ENCODE measurements at places on chromosomes 5 and 9.

- no peak for DNase-seq
Measured at GRCh38 chr9:123375469-123376132, 19.6 kb downstream of the CRB2 start.

- DNase-seq, result no peak
Measured at GRCh38 chr9:81585191-81585763, 104.1 kb downstream of the TLE1 start.

- DNase-seq, result no peak
Measured at GRCh38 chr5:164048359-164048926, 543.0 kb downstream of the MAT2B start.

DNA sequence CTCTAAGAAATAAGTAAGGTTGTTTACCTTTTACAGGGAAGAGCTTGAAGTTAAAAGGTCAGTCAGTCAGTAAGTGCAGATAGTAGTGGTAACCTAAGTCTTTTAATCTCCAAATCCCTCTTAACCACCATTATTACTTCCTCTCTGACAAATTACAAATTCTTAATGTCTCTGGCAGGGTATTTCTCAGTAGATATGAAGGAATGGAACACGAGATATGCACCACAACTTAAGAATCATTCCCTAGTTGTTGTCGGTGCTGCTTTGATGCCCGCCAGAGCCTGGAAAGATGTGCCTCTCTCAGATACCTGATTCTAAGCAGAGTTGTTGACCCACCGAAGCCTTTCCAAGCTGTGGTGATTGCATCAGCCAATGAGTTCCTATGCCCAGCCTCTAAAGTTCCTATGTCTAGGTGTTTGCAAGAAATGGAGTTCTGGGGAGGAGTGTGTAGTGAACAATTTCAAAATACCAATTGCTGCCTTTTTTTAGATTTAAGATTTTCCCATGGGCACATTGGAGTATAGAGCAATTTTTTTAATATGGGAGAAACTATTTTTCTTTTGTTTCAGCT, 78.5 kb downstream of the CD180 start:
- DNase-seq, result no peak

- DNase-seq, result no peak
Measured at GRCh38 chr9:89529243-89530035, 31.5 kb upstream of the SEMA4D start.

DNA sequence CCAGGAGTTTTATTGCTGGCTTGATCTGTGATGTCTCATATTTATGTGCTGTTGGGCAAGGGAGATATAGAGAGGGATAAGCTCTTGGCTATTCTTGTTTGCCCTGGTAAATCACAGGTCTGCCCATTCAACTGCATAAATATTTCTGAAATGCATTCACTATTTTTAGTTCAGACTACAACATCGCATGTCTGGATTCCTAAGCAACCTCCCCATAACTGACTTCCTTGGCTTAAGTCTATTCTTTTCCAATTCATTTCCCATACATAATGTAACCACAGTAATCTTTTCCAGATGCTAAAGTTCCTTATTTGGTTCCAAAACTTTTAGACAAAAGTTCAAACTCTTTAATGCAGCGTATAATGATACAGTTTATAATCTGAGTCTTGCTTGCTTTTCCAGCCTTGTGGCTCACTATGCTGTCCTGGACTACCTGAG, 321.4 kb upstream of the ACTBL2 start:
- no peak for DNase-seq

- no peak for DNase-seq
Measured at GRCh38 chr5:76331126-76331525, 72.0 kb upstream of the IQGAP2 start.

DNA sequence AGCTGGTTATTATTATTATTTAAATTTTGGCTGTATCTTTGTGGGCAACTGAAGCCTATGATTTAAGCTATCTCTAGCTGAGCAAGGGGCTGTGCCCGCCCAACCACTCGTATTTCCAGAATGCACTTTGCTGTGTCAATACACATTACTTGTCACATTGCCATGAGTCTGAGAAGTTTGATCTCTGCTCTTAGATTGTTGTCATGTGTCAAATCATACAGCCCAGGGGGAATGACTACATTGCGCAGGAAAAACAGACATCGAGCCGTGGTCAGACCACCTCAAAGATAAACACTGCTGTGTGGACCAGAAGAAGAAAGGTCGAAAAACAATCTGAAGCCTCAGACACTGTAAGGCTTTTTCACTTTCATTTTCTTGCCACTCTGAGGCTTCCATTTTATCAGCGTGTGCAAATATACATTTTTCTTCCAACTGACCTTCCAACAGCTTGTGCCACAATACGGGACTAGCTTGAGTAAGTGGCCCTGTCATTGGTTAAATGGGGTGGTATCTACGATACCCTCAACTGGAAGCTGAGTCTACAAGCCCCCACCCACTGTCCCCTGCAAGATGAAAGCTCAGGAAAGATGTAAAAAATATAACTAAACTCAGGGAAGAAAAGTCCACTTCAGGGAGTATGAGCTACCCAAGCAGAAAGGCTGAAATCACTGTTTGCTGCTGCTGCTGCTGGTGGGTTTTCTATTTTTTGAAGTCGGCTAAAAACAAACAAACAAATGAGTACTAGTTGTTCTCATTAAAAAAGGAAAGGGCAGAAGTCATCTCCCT, 603.0 kb downstream of the BNC2 start:
- DNase-seq, result no peak

- no peak for DNase-seq
Measured at GRCh38 chr9:120787933-120788332, 5.3 kb downstream of the FBXW2 start.

- no peak for DNase-seq
Measured at GRCh38 chr9:129549684-129550083, 71.2 kb downstream of the C9orf50 start.

- no peak for DNase-seq
Measured at GRCh38 chr5:14003936-14004335, 59.4 kb upstream of the DNAH5 start.

DNA sequence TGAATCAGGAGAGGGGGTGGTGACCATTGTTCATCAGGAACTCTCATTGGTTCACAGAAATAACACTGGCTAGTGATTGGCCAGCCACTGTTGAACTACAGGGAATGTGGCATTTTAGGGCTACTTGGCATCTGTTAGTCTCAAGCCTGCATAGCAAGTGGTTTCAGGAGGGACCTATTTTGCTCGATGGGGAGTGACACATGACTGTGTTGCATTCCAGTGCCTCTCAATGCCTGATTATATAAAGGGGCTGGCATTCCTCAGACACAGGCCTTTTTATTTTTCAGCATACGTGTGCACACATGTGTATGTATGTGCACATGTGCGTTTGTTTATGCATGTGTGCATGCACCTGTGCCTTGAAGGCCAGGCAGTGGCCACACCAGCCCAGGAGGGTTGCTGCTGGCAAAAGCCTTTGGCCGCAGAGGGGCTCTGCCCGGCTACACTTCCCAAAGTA, 23.2 kb downstream of the FGD3 start:
- DNase-seq, result no peak

- DNase-seq, result no peak
Measured at GRCh38 chr9:36867672-36868471, 166.2 kb downstream of the PAX5 start.

- no peak for DNase-seq
Measured at GRCh38 chr9:136178773-136179075, 26.2 kb downstream of the LHX3 start.

DNA sequence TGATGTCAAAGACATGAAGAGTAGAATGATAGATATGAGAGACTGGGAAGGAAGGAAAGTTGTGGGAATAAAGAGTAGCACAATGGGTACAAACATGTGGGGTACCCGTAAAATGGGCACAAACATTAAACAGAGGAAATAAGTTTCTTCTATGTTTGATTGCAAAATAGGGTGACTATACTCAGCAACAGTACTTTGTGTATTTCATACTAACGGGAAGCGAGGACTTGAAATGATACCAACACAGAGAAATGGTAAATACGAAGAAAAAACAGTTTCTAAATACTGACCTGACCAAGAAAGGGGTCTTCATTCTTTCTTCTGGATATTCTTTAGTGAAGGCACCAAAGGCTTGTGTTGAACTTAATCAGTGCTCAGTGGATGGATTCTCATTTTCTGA, 31.1 kb downstream of the ATP6V0E1 start:
- no peak for DNase-seq

- no peak for DNase-seq
Measured at GRCh38 chr9:37955781-37956422, 52.0 kb upstream of the SLC25A51 start.

DNA sequence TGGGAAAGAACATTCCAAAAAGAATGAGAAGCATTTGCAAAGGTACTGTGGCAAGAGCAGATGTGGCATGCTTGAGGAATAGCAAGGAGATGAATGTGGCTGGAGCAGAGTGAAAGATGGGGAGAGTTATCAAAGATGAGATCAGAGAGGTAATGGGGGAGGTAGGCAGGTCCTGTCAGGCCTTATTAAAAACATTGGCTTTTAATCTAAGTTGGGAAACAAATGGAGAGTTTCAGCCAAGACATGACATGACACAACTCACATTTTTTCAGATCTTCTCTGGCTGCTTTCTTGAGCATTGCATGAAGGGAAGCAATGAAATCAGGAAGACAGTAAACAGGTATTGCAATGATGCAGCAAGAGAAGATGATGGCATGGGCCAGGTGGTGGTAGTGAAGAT, 120.3 kb downstream of the MUSK start:
- no peak for DNase-seq

GRCh38 chr9:126448136-126448535, 121.5 kb downstream of the MVB12B start:
- DNase-seq, result no peak

- no peak for DNase-seq
Measured at GRCh38 chr5:4542145-4542778, 597.9 kb upstream of the ADAMTS16 start.

GRCh38 chr9:98869866-98870265, 62.4 kb downstream of the GALNT12 start:
- DNase-seq, result no peak

DNA sequence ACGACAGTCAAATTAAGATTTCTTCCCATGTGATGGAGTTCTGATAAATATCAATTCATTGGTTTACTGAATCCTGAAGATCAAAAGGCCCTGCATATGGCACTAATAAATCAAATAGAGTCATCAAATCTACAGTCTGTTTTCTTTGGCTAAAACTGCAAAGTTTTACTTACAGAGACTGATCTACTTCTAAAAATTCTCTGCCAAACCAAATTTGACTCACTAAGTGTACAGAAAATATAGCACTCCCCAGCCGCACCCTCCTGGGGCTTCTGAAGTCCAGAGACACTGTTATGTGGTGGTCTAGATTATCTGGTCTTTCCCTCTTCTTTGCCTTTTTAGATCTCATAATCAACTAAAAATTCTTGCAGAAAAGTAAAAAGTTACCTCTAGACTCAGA, 237.7 kb downstream of the MLLT3 start:
- no peak for DNase-seq

- DNase-seq, result no peak
Measured at GRCh38 chr9:134877541-134877940, 3.1 kb upstream of the FCN2 start.

- DNase-seq, result no peak
Measured at GRCh38 chr9:4832786-4833579, 40.2 kb downstream of the RCL1 start.

DNA sequence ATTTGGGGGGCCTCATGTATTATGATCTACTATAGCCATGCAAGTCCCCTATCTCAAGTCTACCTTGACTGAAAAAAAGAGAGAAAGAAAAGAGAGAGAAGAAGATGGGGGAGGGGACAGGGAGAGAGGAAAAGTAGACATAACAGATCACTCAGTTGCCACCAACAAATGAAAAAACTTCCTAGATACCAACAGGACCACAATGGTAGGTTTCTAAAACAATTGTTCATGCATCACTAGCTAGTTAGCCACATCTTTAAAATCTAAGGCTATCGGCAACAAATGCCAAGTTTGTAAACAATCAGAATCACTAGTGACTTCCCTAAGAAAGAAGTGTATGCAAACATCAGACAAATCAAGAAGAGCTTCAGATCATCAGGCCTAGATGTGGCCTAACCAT, 328.2 kb downstream of the BNC2 start:
- no peak for DNase-seq

- no peak for DNase-seq
Measured at GRCh38 chr5:145204743-145205142, 630.4 kb downstream of the PRELID2 start.

DNA sequence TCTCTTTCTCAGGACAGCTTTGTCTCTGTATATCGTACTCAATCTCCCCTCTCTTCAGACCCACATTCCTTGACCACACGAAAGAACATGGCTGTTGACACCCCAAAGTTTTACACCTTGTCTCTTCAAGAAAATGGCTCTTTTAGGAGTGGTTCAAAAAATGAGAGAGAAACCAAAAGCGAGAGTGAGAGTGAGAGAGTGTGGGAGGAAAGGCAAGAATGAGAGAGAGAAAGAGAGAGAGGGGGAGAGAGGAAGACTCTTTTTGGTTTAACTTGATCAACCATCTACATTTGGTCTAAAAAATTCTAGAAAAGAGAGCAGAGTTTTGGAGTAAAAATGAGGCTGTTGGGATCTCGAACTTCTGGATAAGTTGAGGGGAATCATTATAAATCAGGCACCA, 581.8 kb upstream of the WWC1 start:
- no peak for DNase-seq

DNA sequence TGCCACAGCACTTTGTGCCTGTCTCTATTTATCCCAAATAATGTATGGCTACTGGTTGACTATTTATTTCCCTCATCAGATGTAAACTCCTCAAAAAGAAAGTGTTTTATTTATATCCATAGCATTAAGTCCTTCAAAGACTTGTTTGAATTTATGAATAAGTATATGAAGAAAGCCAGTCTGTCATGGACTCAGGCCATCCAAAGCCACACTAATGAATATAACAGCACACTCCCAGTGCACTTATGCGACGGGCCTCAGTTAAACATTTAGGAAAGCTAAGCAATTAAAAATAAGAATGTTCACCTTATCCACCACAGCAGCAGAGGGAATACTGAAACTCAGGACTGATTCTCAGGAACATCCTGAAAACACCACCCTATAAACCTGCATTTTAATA, 77.5 kb downstream of the DENND1A start:
- DNase-seq, result no peak

DNA sequence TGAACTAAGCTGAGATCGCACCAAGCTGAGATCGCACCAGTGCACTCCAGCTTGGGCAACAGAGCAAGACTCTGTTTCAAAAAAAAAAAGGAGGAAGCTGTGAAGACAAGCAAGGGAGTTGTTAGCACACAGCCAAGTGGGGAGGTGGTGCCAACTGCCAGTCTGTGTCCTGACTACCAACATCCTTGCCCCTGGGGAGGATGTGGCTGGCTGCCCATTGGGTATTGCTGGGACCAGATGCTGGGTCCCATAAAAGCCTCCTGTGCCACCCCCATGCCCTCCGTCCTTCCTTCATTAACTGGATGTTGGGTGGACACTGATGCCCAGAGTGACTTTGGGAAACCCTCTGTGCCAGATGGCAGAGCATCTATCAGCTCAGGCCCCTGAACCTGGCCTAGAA, 157.1 kb upstream of the COL5A1 start:
- no peak for DNase-seq

DNA sequence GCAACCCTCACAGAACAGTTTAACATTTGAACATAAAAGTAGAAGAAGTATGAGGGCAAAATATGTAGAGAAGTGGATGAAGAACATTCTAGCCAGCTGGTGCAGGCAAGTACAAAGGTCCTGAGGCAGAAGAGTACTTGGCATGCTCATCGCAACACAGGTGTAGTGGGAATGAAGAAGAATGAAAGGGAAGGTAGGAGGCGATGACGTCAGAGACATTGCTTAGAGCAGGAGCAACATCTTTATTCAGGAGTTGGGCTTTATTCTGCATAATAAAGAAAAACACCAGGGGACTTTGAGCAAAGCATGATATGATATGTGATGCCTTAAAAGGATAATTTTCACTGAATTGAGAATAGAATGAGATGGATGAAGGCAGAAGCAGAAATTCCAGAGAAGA, 570.6 kb upstream of the CDH9 start:
- no peak for DNase-seq

- no peak for DNase-seq
Measured at GRCh38 chr5:8831251-8831650, 714.6 kb downstream of the SEMA5A start.

Data from activated T-helper 1 cell treated with anti-CD3 and anti-CD28 coated beads, Interleukin-2, amount 50 U/mL, for 16 hours (primary cell).